Fibroblast of skin of left biceps (primary cell): ENCODE measurements at places on chromosomes 11 and 22.

GRCh38 chr11:3865388-3866193 lies 10.1 kb downstream of the STIM1 start:
- DNase-seq, result no peak

- no peak for DNase-seq
Measured at GRCh38 chr11:9687711-9688477, 24.0 kb downstream of the SWAP70 start.

DNA sequence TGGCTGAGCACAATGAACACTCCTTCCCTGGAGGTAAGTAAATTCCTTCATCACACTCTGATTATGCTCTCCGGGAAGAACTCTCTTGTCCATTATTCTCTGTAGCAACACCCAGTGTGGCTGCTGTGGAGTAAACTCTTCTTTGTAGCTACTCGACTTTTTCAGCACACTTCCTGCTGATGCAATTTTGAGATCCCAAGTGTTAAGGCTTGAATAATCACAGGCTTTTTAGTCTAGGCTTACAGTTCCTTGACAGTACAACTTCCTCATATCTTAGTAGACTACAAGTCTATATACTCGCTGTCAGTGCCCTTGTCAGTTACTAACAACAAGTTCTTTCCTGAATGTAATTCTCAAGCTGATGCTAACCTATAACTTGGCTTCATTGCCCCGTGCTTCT lies 301.8 kb upstream of the API5 start:
- DNase-seq, result no peak

DNA sequence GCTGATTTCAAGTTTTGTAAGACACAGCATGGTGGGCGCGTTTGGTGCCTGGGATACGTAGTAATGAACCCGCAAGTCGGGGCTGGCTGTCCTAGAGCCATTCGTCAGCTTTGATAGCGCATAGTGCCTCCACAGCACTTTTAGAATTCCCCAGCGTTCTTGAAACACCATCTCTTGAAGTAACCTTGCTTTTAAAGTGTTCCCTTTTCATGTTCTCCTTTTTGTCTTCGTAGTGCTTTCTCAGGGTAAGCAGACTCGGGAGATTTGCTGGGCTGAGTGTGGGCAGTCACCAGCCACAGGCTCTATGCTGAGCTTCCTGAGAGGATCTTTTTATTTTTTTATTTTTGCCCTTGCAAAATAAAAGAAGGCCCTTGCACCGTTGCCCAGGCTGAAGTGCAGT lies 39.6 kb upstream of the CTTN start:
- DNase-seq, result no peak

GRCh38 chr11:108112057-108112456 lies 9.3 kb upstream of the ACAT1 start:
- DNase-seq, result no peak

- no peak for DNase-seq
Measured at GRCh38 chr11:117921456-117921855, 7.7 kb downstream of the TMPRSS13 start.

- no peak for DNase-seq
Measured at GRCh38 chr11:3207526-3208189, 11.0 kb downstream of the MRGPRG start.
